ENCODE measurements at places on chromosomes 4 and X.
A peak's percentile ranks its signal among the peaks of the same experiment; 100 is the strongest.

DNA sequence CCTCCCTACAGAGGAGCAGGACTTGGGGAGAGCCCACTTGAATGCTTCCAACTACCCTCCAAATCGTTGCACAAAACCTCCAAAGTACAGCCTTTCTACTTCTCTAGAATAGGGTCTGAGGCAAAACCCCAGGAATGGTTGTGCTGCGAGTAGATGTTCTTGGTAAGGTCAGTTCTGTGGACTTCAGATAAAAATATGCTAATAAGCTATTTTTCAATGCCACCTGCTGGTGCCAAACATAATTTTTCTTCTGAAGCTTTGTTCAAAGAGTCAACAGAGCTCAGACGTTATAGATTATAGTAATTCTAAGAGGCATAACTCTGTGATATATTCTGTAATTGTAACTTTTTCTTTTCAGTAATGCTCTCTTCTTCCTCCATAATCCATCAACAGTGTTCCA, 425.7 kb downstream of the GPAT3 start:
- DNase-seq: no peak

- no peak for DNase-seq
Measured at GRCh38 chr4:7089213-7089986, 21.5 kb upstream of the GRPEL1 start.

- DNase-seq: no peak
Measured at GRCh38 chr4:123950530-123950929, 553.9 kb downstream of the SPRY1 start.

GRCh38 chrX:129932016-129932820, 26.3 kb downstream of the UTP14A start:
- DNase-seq: peak; percentile 59

DNA sequence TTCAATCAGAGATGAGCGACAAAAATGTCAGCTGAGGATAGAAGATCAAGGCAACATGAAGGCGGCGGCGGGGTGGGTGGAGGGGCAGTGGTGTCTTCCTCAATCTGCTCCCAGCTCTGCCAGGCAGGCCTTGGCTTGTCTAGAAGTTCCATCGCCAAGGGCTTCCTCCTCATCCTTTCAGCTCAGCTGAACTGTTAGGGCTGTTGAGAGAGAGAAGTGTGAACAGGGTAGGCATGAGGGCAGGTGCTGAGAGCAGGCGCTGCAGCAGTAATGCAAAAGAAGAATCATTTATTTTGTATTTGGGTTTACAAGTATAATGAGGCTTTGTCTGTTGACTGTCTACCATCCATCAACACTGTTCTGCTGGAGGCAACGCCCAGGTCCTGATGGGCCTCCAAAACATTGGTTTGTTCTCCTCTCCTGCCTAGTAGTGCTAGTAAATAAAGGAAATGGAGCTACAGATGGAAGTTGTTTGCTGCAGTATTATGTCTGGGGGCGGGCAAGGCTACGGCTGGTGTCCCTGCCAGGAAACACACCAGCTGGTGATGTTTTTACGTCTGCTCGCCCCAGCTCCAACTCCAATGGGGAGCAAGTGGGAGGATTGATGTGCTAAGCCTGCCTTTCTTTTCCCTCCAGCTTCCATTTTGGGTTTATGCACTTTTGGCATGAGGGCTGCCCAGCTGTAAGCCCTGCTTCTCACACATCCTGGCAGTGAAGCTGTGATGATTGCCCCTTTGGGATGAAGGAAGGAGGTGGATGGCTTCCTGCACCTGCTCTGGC, 139.4 kb upstream of the BOD1L1 start:
- no peak for DNase-seq
